ENCODE measurements at places on chromosomes 12 and 14.

DNA sequence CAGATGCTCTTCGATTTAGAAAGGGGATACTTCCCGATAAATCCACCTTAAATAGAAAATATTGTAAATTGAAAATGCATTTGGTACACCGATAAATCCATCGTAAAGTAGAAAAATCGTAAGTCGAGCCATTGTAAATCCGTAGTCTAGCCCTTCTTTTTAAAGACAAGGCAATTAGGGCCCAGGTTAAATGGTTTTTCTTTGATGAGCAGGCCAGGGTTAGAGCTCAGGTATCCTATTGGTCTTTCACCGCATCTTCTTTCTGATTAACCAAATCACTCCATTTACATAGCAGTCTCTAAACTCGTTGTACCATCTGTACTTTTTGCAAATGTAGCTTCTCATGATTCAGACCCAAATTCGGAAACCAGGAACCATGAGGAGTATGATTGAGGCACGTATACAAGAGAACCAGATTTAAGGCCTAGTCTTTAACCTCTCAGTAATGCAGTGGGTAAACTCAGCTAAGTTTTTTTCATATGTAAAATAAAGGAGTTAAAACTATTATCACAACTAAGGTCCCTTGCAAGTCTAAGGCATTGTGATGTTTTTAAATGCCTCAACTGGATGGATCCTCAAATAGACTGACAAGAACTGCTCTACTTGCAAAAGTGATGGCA, 2.2 kb upstream of the YAF2 start:
- no peak for DNase-seq

DNA sequence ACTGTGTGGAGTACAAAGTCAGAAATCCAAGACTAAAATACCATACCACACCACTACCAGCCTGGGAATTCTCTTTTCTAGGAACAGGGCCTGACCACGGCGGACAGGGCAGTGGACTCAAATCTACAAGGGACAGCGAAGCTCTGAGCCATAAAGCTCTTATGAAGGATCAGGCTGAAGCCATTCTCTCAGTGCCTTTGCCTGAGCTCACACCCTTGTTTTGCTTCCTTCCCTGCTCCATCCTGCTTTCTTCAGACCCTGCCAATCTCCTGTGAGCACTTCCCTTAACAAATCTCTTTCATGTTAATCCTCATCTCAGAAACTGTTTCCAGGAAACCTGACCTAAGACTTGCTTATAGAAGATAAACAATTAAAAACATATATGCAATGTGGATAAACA, 398.5 kb downstream of the MDGA2 start:
- DNase-seq: no peak

- DNase-seq: no peak
Observed at GRCh38 chr12:43880547-43880946, 44.7 kb downstream of the TMEM117 start.

- DNase-seq: no peak
Observed at GRCh38 chr12:125178222-125178621, 113.0 kb downstream of the AACS start.

DNA sequence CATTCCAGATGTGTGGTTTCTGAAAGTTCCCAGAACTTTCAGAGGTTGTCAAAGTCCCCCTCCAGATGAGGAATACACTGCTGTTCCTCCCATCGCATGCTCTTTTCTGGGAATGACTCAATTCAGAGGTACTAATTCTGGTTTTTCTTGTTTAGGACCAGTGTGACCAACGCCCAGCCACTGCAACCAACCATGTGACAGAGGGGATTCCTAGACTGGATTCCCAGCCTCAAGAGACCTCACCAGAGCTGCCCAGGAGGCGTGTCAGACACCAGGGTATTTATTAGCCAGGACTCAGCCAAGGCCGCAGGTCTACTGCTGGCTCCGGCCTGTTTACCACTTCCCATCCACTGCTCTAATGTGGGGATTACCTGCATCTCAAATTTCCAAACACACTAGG, 24.2 kb downstream of the TRAFD1 start:
- no peak for DNase-seq

DNA sequence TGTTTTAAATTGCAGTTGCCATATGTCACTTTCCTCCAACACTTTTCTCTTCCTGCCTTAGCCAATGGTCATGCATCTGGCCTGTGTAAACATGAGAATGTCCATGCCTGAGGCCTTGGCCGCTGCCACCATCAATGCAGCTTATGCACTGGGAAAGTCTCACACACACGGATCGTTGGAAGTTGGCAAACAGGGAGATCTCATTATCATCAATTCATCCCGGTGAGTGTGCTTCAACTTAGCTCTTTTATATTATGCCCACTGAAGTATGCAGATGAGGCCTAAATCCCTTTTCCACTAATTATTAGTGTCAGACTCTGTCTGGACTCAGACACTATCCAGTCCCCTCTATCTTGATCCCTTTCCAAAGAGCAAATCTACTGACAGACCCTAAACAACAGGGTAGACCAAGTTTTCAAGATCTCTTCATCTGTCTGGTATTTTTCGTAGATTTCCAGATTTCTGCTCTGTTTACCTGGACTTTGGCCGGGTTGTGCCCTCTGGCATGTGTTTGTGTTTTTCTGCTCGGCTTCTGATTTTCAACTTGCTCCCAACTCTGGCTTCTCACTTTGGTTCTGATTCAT, 23.2 kb downstream of the AMDHD1 start:
- no peak for DNase-seq

GRCh38 chr14:61147831-61148549, 133.1 kb downstream of the TMEM30B start:
- peak; percentile 100 for DNase-seq

GRCh38 chr12:130100634-130101362, 61.5 kb upstream of the FZD10 start:
- DNase-seq: no peak

DNA sequence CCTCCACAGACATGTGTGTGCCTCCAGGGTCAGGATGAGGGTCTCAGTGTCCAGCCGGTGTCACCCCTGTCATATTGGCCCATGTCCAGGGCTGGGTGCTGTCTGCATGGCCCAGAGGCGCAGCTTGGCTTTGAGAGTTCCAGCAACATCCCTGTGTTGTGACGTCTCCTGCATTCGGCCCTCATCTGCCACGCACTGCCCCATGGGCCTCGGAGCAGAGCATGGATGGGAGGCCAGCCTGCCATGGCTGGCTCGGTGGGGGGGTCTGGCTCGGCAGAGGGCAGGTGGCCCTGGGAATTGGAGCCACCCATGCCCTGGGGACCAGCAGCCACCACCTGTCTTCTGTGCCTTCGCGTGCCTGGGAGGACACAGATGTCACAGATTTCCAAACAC, 10.8 kb upstream of the TEX22 start:
- no peak for DNase-seq

- no peak for DNase-seq
Observed at GRCh38 chr12:46674800-46675199, 151.0 kb downstream of the SLC38A4 start.

- DNase-seq: peak; percentile 80
Observed at GRCh38 chr12:111437816-111438454, 32.2 kb downstream of the SH2B3 start.

DNA sequence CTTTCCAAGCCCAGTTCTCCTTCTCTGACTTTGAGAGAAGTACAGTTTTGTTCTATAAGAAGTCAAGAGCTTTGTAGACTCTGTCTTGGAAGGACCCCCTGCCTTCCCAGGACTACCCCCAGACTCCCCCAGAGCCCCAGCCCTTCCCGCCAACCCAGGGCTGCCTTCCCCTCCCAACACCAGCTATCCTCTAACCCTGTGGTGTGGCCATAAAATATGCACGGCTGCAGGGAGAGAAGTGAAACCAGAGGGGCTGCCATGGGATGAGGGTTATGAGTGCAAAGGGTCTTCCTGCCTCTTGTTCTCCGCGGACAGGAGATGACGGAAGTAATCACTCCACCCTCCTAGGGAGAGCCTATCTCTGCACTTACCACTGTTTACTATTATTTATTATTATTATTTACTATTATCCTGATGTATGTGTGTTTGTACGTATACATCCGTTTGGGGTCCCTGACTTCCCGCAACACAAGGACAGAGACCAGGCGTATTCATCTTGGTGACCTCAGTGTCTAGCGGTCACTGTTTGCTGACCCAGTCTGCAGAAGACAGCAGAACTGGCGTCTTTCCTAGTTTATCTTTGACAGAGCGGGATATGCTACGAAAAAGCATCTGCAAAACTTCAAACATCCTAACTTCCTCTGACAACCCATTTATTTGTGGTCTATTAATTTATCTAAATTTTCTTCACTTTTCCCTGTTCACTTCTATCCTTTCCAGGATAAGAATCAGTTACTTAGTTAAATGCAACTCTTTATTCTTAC, 3.5 kb upstream of the SCNN1A start:
- no peak for DNase-seq

DNA sequence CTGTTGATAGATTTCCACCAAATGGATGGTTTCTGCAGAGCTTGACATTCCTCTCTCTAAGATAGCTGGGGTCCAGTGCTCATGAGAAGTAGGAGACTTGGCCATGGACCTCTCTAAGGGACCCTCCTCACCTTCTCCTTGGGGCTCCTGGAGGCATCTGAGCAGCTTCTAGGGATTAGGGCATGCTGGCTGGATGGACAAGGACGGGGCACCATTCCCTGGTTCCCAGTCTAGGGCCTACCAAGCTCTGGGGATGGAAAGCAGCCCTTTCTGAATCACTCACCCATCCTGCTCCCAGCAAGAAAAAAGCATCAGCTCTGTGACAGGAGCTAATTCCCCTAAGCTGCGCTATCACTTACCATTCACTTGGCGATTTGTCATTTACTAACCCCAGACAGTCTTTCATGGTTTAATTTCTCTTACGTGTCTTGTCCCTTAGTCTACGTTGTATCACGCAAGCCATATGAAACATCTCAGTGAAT, 39.5 kb downstream of the VWF start:
- no peak for DNase-seq

GRCh38 chr14:56131865-56132833, 13.9 kb downstream of the PELI2 start:
- no peak for DNase-seq

DNA sequence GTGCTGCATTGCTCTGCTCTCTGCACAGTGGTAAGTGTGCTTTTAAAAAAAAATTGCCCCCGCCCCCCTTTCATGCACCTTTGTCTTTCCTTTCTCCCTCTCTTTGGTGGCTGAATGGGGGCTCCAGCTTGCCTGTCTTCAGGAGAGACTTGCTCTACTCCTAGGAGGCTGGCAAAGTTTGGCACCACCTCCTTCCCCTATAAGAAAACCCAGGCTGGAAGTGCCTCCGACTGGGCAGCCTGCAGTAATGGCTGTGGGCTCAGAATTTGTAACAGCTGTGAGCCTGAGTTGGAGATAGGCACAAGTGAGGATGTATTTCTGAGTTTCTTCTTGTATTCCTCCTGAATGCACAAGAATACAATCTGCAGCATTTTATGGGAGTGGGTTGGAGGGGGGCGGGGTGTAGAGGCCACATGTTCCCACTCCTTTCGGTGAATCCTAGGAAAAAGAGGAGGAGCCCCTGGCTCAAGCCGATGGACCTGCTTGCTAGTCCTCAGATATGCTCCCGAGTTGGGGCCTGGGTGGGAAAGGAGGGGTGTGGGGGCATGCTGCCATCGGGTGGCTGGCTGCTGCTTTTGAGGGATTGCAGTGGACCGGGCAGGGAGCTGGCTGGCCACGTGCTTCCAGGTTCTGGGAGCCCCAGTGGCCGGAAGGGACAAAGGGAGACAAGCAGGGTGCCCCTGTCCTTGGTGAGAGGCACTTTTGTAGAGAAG, 124.3 kb downstream of the TSPAN9 start:
- no peak for DNase-seq

DNA sequence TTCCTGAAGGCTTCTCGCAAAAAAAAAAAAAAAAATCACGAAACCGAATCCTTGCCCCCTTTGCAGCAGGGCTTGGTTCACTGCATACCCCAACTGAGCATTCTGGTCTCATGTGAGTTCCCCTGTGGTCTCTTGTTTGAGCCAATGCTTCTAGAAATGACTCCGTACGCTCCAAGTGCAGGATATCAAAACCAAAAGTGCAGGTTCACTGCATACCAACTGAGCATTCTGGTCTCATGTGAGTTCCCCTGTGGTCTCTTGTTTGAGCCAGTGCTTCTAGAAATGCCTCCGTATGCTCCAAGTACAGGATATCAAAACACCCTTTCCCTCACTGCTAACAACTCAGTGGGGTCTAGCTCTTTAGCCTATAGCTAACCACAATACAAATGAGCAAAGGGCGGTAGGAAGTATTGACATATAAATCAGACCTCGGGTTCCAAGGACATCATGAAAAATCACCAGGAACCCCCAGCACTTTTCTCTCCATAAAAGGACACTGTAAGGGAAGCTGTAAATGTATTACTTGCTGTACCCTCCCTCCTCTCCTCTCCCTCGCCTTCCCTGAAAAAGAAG, 206.3 kb upstream of the NOS1 start:
- no peak for DNase-seq

- DNase-seq: no peak
Observed at GRCh38 chr12:88057994-88058718, 29.0 kb upstream of the C12orf50 start.

GRCh38 chr12:4104722-4105244, 168.8 kb upstream of the CCND2 start:
- DNase-seq: no peak

DNA sequence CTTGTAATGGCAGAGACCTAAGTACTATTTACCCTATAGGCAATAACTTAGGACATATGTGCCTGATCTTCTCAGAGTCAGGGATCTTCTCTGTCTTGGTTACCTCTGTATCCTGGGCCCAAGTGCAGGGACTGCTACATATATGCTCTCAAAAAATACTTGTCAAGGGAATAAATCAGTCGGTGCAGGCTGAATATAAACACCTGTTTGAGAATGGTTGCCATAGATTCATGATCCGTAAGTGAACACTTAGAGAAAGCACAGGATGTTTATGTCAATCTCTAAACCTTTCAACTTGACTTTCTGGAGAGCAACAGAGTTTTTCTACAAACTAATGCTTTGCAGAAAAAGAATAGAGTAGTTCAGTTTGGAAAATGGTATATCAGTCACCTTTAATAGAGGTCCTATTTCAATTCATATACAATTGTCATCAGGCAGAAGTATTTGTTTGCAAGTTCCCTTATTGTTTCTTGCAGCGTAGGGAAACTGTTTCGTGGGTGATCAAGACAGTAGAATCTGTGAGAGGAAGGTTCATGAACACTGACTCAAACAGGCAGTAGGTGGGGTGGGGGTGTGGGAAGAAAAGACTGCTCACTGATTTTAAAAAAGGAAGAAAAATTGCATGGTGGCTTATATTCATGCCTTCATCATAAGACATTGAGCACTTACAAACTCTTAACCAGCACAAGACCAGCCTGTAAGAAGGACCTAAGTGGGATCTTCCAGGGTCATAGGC, 6.0 kb upstream of the UBE2N start:
- DNase-seq: no peak

DNA sequence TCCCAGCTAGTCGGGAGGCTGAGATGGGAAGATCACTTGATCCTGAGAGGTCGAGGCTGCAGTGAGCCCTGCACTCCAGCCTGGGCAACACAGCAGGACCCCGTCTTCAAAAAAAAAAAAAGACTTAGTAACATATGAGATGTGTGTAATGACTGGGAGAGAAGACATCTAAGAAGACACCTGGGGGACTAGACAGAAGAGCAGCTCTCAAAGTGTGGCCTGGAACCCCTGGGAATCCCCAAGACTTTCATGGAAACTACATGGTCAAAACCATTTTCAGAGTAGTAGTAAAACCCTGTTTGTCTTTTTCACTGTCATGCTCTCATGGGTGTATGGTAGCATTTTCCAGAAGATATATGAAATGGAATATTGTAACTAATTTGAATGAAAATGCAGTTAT, 45.3 kb downstream of the R3HDM2 start:
- no peak for DNase-seq
